Occipital lobe (tissue), 3 donors: ENCODE measurements at places on chromosomes 11 and 22. TPM values are rescaled to one million over a fixed set of nuclear protein-coding genes. Genes with fewer than 3 reads are reported as not detected.

GRCh38 chr11:110907629-110908028, 195.4 kb upstream of the ARHGAP20 start:
- no peak for DNase-seq

DNA sequence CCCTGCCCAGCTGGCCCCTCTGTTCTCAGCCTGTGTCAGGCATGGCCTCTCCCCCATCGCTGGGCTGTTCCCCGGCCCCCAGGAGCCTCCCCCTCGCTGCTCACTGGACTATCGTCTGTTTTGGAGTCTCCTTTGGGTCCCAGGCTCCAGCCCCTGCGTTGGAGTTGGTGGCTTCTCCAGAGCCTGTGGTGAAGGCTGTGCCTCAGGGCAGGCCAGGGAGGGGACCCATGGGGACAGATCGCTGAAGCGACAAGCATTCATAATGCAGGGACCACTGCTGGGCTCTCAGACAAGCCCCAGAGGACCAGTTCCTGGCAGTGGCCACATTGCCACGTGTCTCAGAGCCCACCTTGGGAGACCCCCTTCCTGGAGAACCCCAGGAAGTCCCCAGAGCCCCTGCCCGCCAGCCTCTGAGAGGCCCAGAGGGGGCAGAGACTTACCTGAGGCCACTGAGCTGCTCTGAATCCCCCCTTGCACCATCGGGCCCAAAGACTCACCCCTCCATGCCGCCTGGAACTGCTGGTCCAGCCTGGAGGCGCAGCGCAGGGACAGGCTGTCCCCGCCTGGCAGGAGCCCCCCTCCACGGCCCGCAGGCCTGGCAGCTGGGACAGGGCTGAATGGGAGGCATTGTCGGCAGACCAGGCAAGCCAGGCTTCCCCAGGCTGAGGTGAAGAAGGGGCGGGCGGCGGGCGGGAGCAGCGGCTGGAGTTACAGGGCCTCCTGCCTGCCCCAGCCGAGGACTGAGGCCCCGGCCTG, at the start of gene CHADL:
Gene CHADL, minus strand, starts transcription at position 555 of the 756 bp plus-strand sequence. Its CDS starts 50 bp downstream, at position 505.
- peak; percentile 94 for DNase-seq

- DNase-seq = no peak
Observed at GRCh38 chr11:100816823-100817222, 129.7 kb downstream of the ARHGAP42 start.

DNA sequence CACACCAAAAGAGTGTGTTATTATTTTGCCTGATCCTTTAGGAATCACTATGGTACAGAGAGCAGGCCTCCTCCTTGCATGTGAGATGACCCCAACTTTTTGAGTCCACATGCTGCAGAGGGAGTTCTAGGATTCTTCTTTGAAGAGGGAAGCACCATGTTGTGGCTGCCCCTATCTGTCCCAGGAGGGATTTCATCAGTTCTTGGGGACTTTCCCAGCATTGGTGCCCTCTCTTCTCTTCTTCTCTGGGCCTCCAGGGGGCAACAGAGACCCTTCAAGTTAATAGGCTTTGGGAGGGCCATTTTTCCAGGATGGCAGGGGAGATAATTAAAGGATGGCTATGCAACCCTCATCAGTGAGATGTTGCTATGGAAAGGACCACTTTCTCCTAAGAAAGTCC, 3.6 kb downstream of the MMP1 start:
- DNase-seq = no peak

- peak; percentile 44 for DNase-seq
Observed at GRCh38 chr11:45089251-45089650, 57.2 kb upstream of the PRDM11 start.

- DNase-seq = no peak
Observed at GRCh38 chr22:47310601-47311000, 548.2 kb downstream of the TBC1D22A start.

GRCh38 chr11:98307827-98308491, 712.8 kb upstream of the CNTN5 start:
- no peak for DNase-seq

GRCh38 chr11:69427906-69428880, 53.3 kb upstream of the LINC01488 start:
- no peak for DNase-seq

- no peak for DNase-seq
Observed at GRCh38 chr11:115939731-115940421, 435.7 kb upstream of the CADM1 start.

GRCh38 chr11:92125321-92125720, 99.3 kb upstream of the FAT3 start:
- no peak for DNase-seq

- no peak for DNase-seq
Observed at GRCh38 chr11:87252869-87253268, 215.1 kb downstream of the TMEM135 start.

The APOBEC3G gene
- 1.9 TPM for total RNA-seq

The CATSPER1 gene
- total RNA-seq = not detected

The OR52J3 gene
- total RNA-seq = not detected

The PVALB gene
- 0.62 TPM for total RNA-seq

The CSNK2A3 gene
- total RNA-seq = 5.5 TPM

The OR8D4 gene
- 0.47 TPM for total RNA-seq

The OR52W1 gene
- not detected for total RNA-seq
